T-helper 17 cell (primary cell): ENCODE measurements at places on chromosomes 11 and 22.

- peak; percentile 19 for DNase-seq
Measured at GRCh38 chr22:39567135-39567946, 3.2 kb upstream of the CACNA1I start.

- no peak for DNase-seq
Measured at GRCh38 chr11:62592146-62592815, 958 bp upstream of the TUT1 start.

GRCh38 chr11:68340784-68341556 lies 28.6 kb downstream of the LRP5 start:
- no peak for DNase-seq

DNA sequence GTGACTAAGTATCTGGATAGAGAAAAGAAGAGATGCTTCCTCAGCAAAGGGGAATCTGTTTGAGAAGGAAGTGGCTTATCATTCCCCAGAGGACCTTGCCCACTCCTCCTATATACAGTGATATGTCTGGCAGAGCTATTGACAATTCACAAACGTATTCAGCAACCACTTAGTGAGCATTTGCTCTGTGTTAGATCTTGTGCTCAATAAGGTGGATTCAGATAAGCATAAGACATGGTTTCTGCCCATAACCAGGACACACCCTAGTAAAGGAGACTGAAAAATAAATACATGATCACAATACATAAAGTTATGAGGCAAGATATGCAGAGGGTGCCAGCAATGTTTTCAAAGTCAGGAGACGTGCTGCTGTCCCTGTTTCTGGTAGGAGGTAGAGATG lies 1.4 kb downstream of the TMEM9B start:
- DNase-seq = no peak

GRCh38 chr22:24156141-24156912 lies 25.0 kb upstream of the SUSD2 start:
- DNase-seq = peak; percentile 54

GRCh38 chr11:70569618-70569890 lies 171.2 kb downstream of the CTTN start:
- no peak for DNase-seq

DNA sequence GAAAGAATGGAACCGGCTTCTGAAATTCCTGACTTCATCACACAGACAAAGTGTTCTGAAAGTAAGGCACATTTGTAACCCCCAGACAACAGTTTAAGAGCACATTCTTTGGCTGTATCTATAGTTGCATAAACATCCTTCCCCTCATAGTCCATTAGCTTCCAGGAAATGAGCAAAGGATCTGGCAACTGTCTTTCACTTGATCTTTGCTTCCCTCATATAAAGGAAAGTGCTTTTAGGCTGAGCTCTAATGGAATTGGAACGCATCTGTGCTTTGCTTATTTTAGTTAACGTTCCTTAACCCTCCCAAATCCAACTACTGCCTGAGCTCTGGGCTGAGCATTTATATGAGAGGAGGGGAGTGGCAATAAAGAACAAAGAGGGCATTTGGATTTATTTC lies 76.9 kb upstream of the API5 start:
- DNase-seq = no peak

DNA sequence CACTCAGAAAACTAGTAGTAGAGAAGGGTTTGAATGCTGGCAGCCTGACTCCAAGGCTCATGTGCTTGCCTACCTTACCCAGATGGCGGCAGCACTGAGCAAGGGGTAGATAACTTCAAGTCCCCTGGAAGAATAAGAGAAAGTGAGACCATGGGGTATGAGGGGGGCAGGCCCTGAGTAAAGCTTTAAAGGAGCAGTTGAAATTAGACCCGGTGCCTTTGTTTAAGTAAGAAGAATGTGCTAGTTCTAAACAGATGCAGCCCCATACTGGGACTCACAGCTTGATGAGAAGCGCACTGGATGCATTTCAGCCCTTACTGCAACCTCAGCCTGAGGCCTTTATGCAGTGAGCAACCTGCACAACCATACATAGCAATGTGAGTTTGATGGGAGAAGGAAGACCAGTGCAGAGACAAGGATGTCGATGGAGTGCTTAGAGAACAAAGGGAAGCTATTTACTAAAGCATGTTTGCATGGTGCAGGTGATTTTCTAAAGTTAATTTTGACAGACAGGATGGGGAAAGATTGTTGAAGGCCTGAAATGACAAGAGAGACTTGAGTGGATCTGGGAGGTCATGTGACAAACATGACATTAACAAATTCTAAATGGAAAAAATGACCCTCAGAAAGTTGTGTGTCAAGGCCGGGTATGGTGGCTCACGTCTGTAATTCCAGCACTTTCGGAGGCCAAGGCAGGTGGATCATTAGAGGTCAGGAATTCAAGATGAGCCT lies 27.1 kb upstream of the TMA7B start:
- peak; percentile 33 for DNase-seq

GRCh38 chr11:33895752-33896137 lies 3.9 kb upstream of the LMO2 start:
- no peak for DNase-seq

- no peak for DNase-seq
Measured at GRCh38 chr11:47278058-47278457, 8.1 kb downstream of the MADD start.

DNA sequence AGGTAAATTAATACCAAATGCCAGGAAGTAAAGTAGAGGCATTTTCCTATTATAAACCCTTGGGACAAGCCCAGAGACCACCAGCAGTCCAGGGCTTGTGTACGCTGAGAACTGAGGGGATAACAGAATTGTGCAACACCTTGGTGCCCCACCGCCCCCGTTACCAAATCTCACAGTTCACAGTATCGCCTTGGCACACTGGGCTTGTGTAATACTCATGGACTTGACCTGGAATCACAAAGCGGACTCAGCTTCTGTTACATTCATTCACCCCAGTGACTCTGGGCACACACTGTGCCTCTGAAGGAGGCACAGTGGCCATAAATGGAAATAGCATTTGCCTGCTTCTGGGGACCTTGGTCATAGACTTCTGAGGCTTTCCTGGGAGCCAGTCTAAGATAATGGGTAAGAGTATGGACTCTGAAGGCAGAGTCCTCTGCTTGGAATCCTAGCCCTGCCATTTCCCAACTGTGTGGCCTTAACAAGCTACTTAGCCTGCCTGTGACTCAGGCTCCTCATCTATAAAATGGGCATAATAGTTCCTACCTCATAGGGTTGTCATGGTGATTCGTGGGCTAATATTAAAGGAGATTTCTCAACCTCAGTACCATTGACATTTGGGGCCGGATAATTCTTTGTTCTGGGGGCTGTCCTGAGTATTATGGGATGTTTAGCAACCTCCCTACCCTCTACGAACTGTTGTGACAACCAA lies 53.7 kb downstream of the TIMP3 start:
- no peak for DNase-seq

DNA sequence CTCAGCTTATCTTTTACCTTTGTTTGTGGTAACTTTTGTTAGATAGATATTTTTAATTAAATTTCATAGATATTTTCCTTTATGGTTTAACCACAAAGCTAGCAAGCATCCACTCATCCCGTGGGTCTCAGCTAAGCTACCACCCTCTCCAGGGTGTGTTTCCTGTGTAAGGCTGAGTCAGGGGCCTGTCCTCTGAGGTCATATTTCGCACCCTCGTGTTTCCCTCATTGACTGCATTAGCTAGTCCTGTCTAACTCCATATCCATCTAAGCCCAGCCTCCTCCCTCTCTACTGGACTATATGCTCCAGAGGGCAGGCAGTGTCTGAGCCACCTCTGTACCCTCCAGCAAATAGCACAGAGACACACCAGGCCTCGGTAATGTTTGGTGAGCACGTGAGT lies 16.7 kb downstream of the XRRA1 start:
- DNase-seq = no peak

DNA sequence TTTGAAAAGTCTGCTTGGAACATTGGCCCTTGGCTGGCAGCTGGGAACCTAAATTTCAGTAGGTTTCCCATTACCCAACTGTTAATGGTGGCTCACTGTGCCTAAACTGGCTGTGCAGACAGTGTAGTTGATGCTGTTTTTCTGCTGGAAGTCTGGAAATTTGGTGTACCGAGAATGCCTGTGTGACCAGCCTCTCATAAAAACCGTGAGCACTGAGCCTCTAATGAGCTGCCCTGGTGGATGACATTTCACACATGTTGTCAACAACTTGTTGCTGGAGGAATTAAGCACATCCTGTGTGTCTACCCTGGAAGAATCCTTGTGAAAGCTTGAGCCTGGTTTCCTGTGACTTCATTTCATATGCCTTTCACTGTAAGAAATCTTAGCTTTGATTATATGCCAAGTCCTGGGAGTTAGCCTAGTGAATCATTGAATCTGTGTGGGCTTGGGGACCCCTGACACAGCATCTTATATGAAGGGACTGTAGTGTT lies 131.1 kb downstream of the LDLRAD3 start:
- DNase-seq = no peak

DNA sequence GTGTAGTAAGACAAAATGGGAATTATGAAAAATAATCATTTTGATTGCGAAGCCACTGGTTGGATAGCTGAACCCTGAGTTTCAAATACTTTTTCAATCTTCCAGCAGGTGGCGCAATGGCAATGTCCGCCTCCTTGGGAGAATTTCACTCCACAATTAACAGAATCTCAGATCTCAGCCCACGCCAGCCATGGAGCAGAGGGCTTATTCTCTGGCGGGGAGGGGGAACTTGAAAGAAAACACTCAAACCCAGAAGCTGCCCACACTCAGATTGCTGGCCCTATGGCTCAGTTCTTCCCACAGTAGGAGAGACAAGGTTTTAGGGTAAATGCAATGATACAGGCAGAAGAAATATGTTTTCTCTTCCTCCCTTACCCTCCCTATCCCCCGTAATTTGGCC lies 38.7 kb upstream of the RCN1 start:
- peak; percentile 12 for DNase-seq

DNA sequence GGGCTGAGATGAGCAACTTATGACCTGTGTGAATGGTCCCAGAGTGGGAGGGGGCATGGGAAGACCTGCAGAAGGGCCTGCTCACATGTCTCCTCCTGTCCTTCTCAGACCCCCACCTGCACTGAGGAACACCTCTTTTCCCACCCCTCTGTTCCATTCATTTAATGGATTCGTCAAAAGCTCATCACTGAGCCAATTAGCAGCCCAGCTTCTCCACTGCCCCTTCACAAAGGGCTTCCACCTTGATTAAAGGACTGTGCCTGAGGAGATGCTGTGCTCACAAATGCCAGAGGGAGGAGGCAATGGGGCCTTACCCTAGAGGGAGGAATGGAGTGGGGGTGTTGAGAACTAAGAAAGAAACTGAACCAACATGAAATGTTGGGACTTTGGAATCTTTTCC lies 14.0 kb upstream of the CDON start:
- no peak for DNase-seq

GRCh38 chr11:115766561-115766960 lies 262.3 kb upstream of the CADM1 start:
- no peak for DNase-seq

- DNase-seq = no peak
Measured at GRCh38 chr11:13917264-13917663, 45.3 kb upstream of the SPON1 start.

DNA sequence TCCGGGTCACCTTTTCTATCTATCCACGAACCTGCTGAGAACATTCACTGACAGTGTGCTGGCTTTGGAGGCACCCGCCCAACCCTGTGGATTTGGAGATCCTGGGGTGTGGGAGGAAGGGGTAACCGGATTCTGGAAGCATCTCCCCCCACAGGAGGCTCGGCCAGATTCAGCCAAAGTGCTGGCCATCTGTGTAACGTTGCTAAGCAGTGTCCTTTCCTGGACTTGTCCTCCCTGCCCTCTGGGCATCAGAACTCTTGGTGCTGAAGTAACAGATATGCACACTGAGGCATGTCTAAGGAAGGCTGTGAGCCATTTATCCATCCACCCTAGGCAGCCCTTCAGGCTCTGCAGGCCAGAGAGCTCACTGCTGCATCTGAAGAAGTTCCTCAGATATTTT lies 85.7 kb downstream of the SNX19 start:
- no peak for DNase-seq

- no peak for DNase-seq
Measured at GRCh38 chr11:71120471-71120896, 131.9 kb downstream of the SHANK2 start.

DNA sequence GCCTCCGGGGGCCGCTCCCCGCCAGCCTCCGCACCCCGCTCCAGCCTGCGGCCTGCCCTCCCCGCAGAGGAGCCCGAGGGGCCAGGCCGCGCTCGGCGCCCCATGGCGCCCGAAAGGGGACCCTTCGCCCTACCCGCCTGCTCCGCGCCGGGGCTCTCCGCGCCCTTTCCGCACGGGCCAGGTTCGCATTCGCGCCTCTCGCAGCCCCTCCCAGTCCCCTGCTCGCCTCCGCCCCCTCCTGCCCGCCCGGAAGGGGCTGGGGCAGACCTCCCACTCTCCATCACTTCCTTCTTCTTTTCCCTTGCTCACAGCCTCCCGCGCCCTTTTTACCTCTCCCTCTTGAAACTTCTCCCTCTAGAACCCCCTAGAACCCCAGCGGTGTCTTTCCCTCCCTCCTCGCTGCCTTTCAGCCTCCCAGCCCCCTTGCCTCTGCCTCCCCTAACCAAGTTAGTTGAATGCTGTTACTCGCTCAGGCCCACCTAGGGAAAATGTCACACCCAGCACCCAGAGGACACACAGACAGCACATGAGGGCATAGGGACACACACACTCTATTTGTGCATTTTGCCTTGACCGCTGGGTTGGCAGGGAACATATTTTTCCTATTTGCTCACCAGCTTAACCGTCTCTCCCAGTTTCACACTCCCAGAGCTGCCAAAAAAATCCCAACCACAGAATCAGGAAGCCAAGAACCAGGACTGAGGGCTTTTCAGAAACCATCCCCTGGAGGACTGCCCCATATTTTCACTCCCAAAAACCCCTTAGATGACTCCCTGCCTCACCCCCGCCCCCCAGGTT lies at the start of gene SLC43A3:
Gene SLC43A3 (minus strand): TSS at position 193 of the 798 bp plus-strand sequence. CDS start 949 bp downstream, outside the sequence.
- DNase-seq = peak; percentile 49

DNA sequence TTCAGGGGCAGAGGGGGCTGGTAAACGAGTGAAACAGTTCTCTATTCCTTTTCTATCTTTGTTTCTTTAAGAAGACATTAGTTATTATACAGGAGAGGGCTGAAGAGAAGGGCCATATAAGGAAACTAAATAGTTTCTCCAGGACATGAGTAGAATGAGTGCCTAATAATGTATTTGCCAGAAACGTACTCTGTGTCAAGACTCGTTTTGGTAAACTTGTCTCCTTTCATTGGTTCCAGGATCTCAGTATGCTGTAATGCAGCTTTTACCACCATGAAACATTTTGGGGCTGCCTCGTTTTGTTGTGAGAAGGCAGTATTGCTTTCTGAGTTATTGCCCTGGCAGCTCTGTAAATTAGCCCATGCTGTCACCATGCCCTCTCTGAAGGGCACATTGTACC lies 51.7 kb downstream of the POLD3 start:
- no peak for DNase-seq

GRCh38 chr11:27621405-27622161 lies 78.7 kb downstream of the BDNF start:
- no peak for DNase-seq

- no peak for DNase-seq
Measured at GRCh38 chr11:104690241-104690640, 208.0 kb downstream of the CASP12 start.

GRCh38 chr11:29127461-29127860 lies 889.4 kb downstream of the KCNA4 start:
- no peak for DNase-seq

GRCh38 chr11:98260983-98261382 lies 759.8 kb upstream of the CNTN5 start:
- no peak for DNase-seq

- DNase-seq = no peak
Measured at GRCh38 chr22:38347181-38347943, 30.1 kb upstream of the CSNK1E start.

GRCh38 chr11:69204941-69205742 lies 49.4 kb downstream of the SMIM38 start:
- no peak for DNase-seq

- no peak for DNase-seq
Measured at GRCh38 chr22:39212721-39213376, 31.9 kb downstream of the PDGFB start.

GRCh38 chr11:67492801-67493547 lies 10.1 kb downstream of the AIP start:
- no peak for DNase-seq
